NK-92 treated with Interleukin-12 subunit alpha and Interleukin-12 subunit beta, amount 100 ng/mL, for 24 hours (cell line): ENCODE measurements at places on chromosomes 4 and X.

DNA sequence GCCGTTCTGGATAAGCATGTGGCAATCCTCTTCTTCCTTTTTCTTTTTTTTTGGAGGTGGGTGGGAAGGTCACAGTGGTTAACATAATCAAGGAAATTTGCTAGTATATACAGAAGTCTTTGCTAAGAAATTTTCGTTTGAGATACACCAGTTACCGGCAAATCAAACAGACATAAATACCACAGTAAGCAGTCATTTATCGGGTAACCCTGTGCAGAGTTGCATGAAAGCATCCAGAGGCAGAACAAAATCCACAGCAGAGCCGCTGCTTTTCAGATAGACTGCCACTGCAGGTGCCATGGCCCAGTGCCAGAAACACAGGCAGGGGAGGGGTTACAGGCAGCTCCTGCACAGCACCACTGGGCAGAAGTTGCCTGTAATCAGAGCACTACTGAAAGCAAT is 179.1 kb upstream of the MAB21L2 start:
- no peak for DNase-seq

GRCh38 chr4:5924461-5925125 is 31.7 kb upstream of the CRMP1 start:
- no peak for DNase-seq

DNA sequence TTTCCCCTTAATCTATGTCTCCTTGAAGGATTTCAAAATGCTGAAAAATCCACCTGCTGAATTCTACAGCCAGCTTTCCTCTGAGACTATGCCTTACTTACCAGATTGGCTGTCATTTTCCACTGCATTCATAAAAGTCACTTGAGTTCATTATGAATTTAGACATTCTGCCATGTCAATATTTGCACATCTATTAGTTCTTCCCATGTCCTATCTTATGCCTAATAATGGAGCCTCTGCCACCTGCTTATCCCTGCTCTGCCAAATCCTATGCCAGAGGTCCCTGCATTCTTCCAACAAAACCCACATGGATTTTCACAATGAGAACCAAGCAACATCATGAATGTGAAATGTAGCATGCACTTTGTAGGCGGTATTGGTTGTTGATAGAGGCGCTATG is 42.6 kb downstream of the GASK1B start:
- DNase-seq = no peak

DNA sequence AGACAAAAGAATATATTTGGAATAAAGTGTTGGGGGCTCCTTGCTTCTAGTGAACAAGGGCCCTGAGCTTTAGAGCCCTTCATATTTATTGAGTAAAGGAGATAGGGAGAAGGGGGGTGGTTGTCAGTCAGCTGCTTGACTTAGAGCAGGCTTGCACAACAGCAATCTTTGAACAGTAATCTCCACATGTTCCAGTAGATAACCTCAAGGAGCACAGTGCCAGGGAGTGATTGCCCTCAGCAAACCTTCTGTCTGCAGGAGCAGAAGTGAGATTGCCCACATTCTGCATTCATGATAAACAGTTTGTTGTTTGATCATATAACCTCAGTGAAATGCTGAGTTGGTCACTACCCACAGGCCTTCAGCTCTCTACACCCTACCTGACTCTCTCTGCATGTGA is 205.8 kb upstream of the CXCL13 start:
- no peak for DNase-seq

DNA sequence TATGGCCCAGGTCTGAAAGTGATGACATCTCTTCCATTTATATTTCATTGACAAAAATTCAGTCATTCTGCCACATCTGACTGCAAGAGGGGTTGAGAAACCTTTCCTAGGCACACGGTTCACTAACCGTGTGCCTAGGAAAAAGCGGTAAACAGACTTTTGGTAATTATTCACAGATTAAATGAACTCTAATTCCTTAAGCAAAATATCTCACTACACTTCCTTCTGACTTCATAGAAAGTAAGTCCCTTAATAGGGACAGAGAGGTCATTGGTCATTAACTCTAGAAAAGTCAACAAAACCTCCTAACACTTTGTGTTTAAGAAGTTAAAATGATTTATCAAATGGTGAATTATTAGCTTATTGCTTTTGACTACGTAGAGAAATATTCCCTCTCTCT is 205.1 kb downstream of the PDHA2 start:
- DNase-seq = no peak

DNA sequence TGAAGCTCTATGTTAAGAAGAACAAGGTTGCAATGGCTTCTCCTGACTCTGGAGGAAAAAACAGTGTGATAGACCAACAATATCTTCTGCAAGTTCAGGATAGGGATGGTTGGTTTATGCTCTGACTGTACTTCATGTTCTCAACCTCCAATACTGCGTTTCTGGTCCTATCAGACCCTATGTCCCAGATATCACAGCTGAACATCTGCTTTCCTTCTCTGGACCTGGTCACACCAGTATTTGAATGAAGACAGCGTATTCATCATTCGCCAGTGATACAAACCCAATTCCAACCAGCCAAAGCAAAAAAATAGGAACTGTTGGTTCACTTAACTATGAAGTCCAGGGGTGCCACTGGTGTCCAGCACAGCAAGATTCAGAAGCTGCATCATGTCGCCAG is 124.5 kb upstream of the KLF3 start:
- no peak for DNase-seq

DNA sequence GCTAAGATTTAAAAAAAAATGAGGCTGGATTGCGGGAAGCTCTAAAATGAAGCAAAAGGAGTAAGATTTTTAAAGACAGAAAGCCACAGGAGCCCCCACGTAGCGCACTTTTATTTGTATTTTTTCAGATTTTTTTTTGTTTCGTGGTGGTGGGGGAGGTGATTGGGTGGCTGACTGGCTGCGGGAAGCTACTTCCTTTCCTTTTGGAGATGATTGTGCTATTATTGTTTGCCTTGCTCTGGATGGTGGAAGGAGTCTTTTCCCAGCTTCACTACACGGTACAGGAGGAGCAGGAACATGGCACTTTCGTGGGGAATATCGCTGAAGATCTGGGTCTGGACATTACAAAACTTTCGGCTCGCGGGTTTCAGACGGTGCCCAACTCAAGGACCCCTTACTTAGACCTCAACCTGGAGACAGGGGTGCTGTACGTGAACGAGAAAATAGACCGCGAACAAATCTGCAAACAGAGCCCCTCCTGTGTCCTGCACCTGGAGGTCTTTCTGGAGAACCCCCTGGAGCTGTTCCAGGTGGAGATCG is 908 bp downstream of the PCDH10 start:
- DNase-seq = no peak
